HCT116 (cell line): ENCODE measurements at places on chromosomes 2 and 18. TPM values are rescaled to one million over a fixed set of nuclear protein-coding genes. Genes with fewer than 3 reads are reported as not detected.

- DNase-seq: no peak
Observed at GRCh38 chr2:24304098-24304497, 56.2 kb downstream of the ITSN2 start.

DNA sequence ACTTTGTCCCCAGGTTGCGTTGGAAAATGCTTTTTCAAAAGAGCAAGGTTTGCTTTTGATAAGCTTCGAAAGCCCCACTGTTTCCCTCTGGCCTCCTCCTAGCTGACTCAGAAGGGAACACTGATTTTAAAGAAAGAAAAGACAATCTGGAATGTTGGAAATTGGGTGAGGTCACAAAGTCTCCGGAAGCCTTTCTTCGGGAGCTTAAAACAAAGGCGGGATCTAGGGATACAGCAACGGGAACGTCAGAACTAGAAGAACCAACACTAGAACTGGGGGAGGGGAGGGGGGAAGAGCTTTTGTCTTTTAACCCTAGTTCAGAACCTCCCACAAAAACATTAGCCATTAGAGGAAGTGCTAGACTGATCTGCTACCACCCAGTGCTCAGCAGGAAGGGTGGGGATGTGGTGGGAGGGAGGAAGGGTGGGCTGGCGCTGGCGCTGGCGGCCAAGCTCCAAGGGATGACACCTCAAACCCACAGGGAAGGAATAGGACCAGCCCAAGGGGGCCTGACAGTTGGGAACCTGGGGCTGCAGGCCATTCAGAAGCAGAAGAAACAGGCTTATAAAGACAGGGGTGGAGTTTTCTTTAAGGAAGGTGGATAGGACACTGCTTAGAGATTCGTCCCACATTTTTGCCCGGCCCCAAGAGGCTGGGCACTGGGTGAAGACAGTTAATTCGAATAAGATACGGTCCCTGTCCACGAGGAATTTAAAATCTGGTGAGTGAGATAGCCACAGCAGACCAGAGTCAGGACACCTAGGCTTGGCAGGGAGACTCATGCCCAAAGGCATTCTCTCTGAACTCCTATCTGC lies 1.7 kb downstream of the TMSB10 start:
- peak; percentile 83 for DNase-seq

- no peak for DNase-seq
Observed at GRCh38 chr18:27983780-27984179, 193.2 kb downstream of the CDH2 start.

GRCh38 chr2:217256251-217256650 lies 396.4 kb upstream of the TNP1 start:
- no peak for DNase-seq

GRCh38 chr18:51430538-51430937 lies 233.1 kb upstream of the MEX3C start:
- no peak for DNase-seq

DNA sequence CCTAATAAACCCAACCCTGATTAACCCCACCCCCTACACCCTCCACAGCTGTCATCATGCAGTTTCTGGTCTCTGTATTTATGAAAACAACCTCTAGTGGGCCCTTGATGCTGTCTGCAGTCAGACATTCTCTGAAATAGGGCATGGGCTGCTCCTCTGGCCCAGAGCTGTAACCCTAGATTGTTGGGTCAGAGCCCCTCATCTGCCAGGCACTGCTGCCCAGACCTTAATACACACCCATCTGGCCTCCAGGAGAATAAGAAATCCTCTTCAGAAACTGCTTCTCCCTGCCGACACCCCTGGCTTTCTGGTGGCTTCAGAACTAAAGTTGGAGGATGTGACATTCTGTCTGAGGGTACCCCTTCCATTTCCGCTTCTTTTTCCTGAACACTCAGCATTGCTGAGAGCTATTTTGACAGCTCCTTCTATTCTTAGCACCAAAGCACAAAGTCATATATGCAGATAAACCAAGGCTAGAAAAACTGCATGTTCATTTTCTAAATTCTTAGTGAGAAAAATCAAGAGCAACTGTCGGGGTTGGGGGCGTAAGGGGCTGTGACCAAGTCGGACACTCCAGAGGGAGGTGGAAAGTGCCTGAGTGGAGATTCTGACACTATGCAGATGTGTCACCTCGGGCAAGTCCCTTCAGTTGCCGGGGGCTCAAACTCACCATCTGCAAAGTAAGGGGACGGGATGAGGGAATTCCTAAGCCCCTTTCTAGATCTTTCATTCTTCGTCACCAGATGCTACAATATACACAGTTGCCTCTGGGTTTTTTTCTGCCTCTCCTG lies 28.7 kb downstream of the SRSF7 start:
- no peak for DNase-seq

ZNF521 gene
- 0.10 TPM for total RNA-seq

PRSS56 gene
- total RNA-seq: not detected
